ENCODE measurements at places on chromosomes 16 and 17.

DNA sequence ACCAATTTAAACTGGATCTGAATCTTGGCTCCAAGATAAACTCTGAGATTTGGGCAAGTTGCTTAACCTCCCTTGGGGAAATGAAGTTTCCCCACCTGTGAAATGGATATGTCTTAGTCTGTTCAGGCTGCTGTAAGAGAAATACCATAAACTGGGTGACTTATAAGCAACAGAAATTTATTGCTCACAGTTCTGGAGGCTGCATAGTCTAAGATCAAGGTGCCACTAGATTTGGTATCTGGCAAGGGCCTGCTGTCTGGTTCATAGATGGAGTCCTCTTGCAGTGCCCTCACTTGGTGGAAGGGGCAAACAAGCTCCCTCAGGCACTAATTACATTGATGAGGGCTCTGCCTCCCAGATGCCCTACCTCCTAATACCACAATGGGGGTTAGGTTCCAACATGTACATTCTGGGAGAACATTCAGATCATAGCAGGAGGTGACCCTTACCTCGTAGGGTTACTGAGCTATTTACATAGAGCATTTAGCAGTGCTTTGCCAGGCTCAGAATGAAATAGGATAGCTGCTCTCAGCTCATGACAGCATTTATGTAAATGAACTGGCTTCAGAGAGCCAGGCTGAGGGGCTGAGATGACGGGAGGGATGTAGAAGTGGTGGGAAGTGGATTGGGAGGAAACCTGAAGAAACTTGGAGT, 83.9 kb downstream of the SPECC1 start:
- no peaks in the 10 kb centered on the region for H3K4me1 ChIP-seq
- H3K4me3 ChIP-seq: no peak overlapping the region

GRCh38 chr16:82203198-82203597, 33.2 kb upstream of the MPHOSPH6 start:
- H3K4me1 ChIP-seq: no peaks in the 10 kb centered on the region
- H3K27ac ChIP-seq: no peak overlapping the region
- DNase-seq: no peak
- no peak overlapping the region for H3K4me3 ChIP-seq
- H3K27me3 ChIP-seq: no peaks in the 10 kb centered on the region
- no peaks in the 10 kb centered on the region for H3K36me3 ChIP-seq

GRCh38 chr16:19578378-19578971, 23.0 kb downstream of the VPS35L start:
- H3K27ac ChIP-seq: no peak overlapping the region
- no peak overlapping the region for H3K4me3 ChIP-seq
- no peaks in the 10 kb centered on the region for H3K27me3 ChIP-seq
- H3K36me3 ChIP-seq: peaks cover 88% of the 10 kb centered on the region

DNA sequence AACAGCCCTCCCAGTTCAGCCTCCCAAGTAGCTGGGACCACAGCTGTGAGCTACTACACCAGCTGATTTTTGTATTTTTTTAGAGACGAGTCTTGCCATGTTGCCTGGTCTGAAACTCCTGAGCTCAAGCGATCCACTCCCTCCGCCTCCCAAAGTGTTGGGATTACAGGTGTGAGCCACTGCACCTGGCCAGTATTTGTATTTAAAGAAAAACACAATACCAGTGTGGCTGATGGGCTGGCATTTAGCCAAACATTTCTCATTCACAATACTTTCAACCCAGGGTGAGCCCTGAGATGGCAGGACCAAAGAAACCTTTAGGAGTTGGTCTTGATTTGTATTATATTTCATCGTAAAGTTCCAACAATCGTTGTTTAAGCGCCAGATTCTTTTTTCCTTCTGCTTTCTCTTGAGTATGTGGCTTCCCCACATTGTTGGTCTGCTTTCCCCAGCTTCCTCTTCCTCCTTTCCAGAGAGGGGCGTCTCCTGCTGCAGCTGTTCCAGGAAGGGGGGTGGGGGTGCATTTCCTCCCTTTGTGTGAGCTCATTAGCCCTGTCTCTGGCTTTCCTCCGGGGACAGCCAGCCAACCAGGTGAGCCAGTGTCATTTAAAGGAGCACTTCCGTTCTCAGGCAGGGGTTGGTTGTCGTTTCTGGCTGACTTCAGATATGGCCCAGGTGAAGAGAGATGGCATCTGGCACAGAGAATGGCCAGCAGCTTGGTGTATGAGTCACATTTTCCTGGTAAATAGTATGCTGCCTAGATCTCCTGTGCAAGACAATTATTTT, 79.9 kb downstream of the GPRC5B start:
- H3K36me3 ChIP-seq: no peaks in the 10 kb centered on the region
- no peaks in the 10 kb centered on the region for H3K27me3 ChIP-seq
- no peak overlapping the region for H3K4me3 ChIP-seq
- H3K4me1 ChIP-seq: peaks cover 21% of the 10 kb centered on the region

- no peak overlapping the region for H3K4me3 ChIP-seq
- H3K36me3 ChIP-seq: no peaks in the 10 kb centered on the region
- DNase-seq: no peak
- no peaks in the 10 kb centered on the region for H3K27me3 ChIP-seq
Measured at GRCh38 chr17:70329721-70330120, 160.4 kb downstream of the KCNJ2 start.

GRCh38 chr16:20415541-20415940, 6.2 kb downstream of the ACSM5 start:
- H3K4me1 ChIP-seq: no peaks in the 10 kb centered on the region
- DNase-seq: no peak
- no peaks in the 10 kb centered on the region for H3K27me3 ChIP-seq
- H3K27ac ChIP-seq: peak overlapping the region; percentile 11
- no peaks in the 10 kb centered on the region for H3K36me3 ChIP-seq

DNA sequence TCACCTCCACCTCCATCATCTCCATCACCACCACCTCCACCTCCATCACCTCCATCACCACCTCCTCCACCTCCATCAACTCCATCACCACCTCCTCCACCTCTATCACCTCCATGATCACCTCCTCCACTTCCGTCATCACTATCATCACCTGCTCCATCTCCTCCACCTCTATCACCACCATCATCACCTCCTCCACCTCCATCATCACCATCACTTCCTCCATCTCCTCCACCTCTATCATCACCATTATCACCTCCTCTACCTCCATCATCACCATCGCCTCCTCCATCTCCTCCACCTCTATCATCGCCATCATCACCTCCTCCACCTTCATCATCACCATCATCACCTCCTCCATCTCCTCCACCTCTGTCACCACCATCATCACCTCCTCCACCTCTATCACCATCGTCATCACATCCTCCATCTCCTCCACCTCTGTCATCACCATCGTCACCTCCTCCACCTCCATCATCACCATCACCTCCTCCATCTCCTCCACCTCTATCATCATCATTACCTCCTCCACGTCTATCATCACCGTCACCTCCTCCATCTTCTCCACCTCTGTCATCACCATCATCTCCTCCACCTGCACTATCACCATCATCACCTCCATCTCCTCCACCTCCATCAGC, 27.0 kb downstream of the ADGRG5 start:
- no peak overlapping the region for H3K27ac ChIP-seq
- H3K36me3 ChIP-seq: no peaks in the 10 kb centered on the region
- no peak overlapping the region for H3K4me3 ChIP-seq
- H3K4me1 ChIP-seq: no peaks in the 10 kb centered on the region

GRCh38 chr17:54749157-54749556, 151.5 kb upstream of the TOM1L1 start:
- H3K36me3 ChIP-seq: no peaks in the 10 kb centered on the region
- no peaks in the 10 kb centered on the region for H3K27me3 ChIP-seq
- DNase-seq: no peak
- no peaks in the 10 kb centered on the region for H3K4me1 ChIP-seq
- no peak overlapping the region for H3K4me3 ChIP-seq
- H3K27ac ChIP-seq: no peak overlapping the region

- no peak overlapping the region for H3K4me3 ChIP-seq
- H3K4me1 ChIP-seq: peaks cover 3% of the 10 kb centered on the region
- no peak overlapping the region for H3K27ac ChIP-seq
- H3K27me3 ChIP-seq: no peaks in the 10 kb centered on the region
- no peaks in the 10 kb centered on the region for H3K36me3 ChIP-seq
Measured at GRCh38 chr16:73196670-73197069, 148.7 kb upstream of the ZFHX3 start.

DNA sequence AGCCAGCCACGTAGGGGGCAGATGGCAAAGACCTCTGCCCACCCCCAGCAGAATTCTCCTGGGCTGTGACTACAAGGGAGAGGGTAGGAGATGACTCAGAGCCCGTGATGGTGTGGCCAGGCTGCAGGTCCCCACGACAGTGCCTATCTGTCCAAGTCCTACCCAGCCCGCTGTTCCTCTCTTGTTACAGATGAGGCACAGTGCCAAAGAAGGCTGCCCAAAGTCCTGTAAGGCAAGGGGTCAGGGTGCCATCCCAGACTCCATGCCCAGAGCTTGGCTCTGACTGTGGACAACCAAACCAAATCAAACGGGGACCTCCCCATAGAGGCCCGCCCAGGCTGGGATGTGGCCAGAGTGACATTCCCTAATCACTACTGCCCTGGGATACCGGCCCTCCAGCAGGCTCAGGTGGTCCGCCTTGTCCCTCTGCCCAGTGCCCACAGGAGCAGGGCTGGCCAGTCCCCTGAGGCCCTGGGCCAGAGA, 12.6 kb upstream of the BCAR1 start:
- no peaks in the 10 kb centered on the region for H3K27me3 ChIP-seq
- no peaks in the 10 kb centered on the region for H3K36me3 ChIP-seq
- H3K4me3 ChIP-seq: peak overlapping the region; percentile 75
- H3K4me1 ChIP-seq: peaks cover 74% of the 10 kb centered on the region
- peak; percentile 97 for DNase-seq

DNA sequence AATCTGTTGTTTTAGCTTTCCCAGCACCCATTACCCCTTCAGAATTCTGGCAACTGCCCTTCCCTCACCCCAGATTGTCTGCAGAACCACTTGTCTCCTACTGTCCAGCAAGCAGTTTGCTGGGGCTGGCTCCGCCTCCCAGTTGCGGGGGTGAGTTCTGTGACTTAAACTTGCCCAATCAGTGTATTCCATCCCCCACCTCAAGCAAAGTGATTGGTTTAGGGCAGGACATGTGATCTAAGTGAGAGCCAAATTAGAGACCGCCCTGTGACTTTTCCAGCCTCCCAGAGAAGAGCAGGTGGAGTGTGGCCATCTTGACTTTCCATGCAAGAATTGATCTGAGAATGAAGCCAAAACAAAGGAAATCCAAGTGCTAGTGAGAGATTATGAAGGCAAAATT, 22.7 kb upstream of the SRCIN1 start:
- H3K36me3 ChIP-seq: no peaks in the 10 kb centered on the region
- H3K27ac ChIP-seq: no peak overlapping the region
- no peak overlapping the region for H3K4me3 ChIP-seq
- no peaks in the 10 kb centered on the region for H3K27me3 ChIP-seq
- no peak for DNase-seq
- H3K4me1 ChIP-seq: no peaks in the 10 kb centered on the region

GRCh38 chr17:83053021-83053681, 26.3 kb upstream of the METRNL start:
- no peaks in the 10 kb centered on the region for H3K27me3 ChIP-seq
- DNase-seq: no peak
- peaks cover 35% of the 10 kb centered on the region for H3K4me1 ChIP-seq
- no peak overlapping the region for H3K4me3 ChIP-seq
- peak overlapping the region; percentile 55 for H3K27ac ChIP-seq

DNA sequence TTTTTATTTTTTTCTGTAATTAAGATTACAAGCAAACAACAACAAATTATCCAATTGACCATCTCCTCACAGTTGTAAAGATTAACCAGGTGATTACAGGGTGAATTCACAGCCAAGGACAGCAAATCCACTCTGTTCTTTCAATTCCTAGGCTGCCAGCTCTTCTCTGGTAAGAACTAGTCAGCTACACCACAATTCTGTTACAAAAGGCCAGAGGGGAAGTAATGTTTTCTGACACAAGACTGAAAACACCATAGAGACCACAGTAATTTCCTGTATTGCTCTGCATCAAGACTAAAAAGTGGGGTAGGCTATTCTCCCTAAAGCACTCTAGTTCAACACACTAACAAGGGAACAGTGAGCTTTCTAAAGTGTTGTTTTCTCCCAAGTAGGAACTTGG, 10.6 kb downstream of the CA10 start:
- H3K36me3 ChIP-seq: no peaks in the 10 kb centered on the region
- H3K4me3 ChIP-seq: no peak overlapping the region
- no peak overlapping the region for H3K27ac ChIP-seq
- no peaks in the 10 kb centered on the region for H3K4me1 ChIP-seq

DNA sequence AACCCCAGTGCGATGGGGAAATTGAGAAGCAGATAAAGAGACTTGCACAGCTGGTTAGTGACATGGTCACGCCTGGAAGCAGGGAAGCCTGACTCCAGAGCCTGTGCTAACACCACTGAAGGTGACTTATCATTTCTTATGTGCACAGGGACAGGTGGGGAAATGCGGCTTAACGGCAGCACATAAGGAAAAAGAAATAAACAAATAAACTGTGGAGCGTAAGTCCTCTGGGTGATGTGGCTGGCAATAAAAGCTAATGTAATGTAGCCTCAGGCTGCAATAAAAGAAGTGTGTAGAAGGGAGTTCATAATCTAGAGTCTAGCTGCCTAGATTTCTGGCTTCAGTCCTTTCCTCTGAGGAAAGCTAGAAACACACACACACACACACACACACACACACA, 10.6 kb downstream of the CDH11 start:
- no peaks in the 10 kb centered on the region for H3K27me3 ChIP-seq
- no peaks in the 10 kb centered on the region for H3K4me1 ChIP-seq

GRCh38 chr16:65314627-65315008, 192.8 kb upstream of the CDH11 start:
- H3K4me1 ChIP-seq: peaks cover 31% of the 10 kb centered on the region
- DNase-seq: no peak
- no peak overlapping the region for H3K27ac ChIP-seq
- H3K36me3 ChIP-seq: no peaks in the 10 kb centered on the region

GRCh38 chr17:45305530-45306087, 11.2 kb downstream of the MAP3K14 start:
- peak overlapping the region; percentile 92 for H3K27ac ChIP-seq
- no peaks in the 10 kb centered on the region for H3K36me3 ChIP-seq
- peak; percentile 71 for DNase-seq
- no peak overlapping the region for H3K4me3 ChIP-seq
- H3K27me3 ChIP-seq: no peaks in the 10 kb centered on the region
- peaks cover 83% of the 10 kb centered on the region for H3K4me1 ChIP-seq

- no peak for DNase-seq
- H3K36me3 ChIP-seq: no peaks in the 10 kb centered on the region
- no peaks in the 10 kb centered on the region for H3K4me1 ChIP-seq
- H3K4me3 ChIP-seq: no peak overlapping the region
- H3K27me3 ChIP-seq: no peaks in the 10 kb centered on the region
Measured at GRCh38 chr16:58586340-58587030, 43.1 kb downstream of the CNOT1 start.

DNA sequence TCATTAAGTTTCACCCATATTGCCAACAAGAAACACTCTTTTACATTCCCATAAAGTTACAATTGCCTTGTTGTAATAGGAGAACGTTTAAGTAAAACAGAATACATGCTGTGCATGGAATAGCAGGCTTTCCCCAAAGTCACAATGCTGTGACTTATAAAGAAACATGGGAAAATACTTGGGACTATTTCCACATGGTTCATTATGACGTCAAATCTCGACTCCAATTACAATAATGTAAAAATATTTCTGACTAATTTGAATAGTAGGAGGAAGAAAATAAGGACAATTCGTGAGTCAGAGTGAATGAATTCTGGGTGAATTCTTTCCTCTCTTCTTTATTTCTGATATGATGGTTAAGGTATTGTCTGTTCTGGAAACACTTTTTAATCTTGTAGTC, 52.8 kb downstream of the CDH11 start:
- no peaks in the 10 kb centered on the region for H3K27me3 ChIP-seq
- H3K27ac ChIP-seq: peak overlapping the region; percentile 92
- no peak overlapping the region for H3K4me3 ChIP-seq

GRCh38 chr17:46756081-46756735, 62.3 kb downstream of the WNT3 start:
- H3K27ac ChIP-seq: no peak overlapping the region
- H3K4me3 ChIP-seq: no peak overlapping the region
- no peak for DNase-seq

Data from gastrocnemius medialis (tissue), 4 donors.